ENCODE measurements at places on chromosomes 16 and 17.

GRCh38 chr16:29992344-29992967 is 3.0 kb downstream of the HIRIP3 start:
- no peak for DNase-seq

DNA sequence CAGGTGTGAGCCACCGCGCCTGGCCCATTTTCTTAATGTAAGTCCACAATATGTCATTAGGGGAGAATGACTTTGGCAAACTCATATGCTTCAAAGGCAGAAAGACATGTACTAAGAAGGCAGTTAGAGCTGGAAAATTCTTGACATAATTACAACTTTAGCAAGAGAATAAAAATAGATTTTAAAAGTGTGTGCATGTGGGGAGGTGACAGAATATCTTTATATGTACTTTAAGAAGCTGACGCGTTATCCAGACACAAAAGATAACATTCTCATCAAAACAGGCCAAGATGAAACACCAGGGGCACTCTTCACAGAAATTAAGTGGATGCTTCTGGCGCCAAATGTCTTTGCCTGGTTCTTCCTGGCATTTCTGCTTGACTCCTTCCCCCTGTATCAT is 28.2 kb downstream of the GJC1 start:
- no peak for DNase-seq

DNA sequence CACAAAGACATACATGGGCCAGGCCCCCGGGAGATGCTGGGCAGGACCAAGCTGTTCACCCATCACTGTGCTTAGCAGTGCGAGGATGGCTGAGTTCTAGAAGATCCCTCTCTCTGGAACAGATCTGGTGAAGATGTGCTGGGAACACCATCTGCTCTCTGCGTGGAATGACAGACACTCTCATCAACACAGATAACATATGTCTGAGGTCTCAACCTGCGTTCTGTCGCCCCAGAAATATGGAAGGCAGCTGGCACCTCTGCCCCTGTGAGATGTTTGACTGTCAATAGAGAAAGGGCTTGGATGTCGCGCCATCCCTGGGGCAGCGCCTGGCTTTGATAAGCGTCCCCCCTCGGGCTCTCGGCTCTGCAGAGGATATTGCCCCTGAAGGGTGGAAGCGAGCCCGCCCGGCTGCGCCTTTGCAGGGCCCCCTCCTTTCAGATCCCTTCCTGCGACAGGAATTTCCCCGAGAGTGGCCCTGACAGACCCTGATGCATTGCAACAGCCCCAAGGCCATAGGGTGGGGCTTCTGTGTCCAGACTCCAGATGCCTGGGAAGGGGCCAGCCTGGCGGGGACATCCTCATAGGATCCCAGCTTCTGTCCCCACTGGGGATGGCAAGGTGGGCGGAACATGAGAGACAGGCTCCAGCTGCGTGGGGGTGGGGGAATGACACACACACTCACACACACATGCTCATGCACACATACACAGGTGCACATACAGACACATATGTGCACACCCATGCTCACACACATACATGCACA is 86.9 kb upstream of the ZNF469 start:
- DNase-seq: no peak

DNA sequence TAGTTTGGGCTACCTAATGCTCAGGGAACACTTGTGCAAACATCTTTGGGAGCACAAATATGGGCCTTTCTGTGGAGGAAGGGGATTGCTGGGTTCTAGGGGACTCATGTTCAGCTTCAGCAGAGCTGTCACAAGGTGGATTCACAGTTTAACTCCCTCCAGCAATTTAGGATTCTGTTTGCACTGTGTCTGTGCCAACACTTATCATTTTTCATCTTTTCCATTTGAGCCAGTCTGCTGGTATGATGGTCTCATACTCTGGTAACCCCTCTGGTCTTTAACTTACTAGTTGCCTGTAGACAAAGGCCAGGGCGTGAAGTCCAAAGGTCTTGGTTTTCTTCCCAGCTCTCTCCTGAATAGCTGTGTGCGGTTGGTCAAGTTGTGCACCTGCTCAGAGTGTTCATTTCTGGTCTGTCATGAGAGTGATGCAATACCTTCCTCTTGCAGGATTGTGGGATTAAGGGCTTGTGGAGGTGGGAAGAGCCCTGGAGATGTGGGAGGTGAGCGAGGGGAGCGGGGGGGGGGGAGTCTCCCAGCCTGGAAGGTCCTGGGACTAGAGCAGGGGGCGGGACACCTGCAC is 152.6 kb downstream of the CMIP start:
- no peak for DNase-seq

DNA sequence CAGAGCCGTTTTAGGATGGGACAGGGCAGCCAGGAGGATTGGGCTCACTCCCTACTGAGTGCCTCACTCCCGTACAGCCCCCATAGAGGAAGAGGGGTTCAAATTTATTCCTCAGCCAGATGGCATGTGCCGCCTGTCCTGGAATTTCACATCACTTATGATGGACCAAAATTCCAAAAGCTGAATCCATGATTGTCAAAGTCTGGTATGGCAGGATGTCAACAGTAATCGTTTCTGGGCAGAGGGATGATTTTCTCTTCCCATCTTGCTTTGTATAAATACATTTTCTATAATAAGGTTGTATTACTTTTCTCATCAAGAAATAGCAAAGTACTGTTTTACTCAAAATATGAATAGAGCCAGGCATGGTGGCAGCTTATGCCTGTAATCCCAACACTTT is 38.7 kb upstream of the STH start:
- DNase-seq: no peak

DNA sequence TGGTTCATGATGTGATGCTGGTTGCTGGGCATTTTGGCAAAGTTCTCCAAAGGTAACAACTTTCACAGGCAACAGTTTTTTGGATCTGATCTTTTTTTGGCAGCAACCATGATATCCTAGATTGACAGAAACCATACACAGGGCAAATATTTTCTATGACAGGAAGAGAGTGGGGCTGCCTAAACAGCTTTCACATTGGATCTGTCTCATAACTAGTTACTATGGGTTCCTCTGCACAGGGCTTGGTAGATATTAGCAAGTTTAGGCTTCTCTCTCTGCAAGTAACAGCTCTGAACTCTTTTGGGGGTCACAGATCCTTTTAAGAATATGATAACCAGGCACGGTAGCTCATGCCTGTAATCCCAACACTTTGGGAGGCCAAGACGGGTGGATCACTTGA is 28.6 kb downstream of the COG4 start:
- no peak for DNase-seq

GRCh38 chr16:65124212-65124548 is 2.3 kb upstream of the CDH11 start:
- DNase-seq: no peak

GRCh38 chr16:49970797-49971431 is 54.1 kb upstream of the CNEP1R1 start:
- no peak for DNase-seq

DNA sequence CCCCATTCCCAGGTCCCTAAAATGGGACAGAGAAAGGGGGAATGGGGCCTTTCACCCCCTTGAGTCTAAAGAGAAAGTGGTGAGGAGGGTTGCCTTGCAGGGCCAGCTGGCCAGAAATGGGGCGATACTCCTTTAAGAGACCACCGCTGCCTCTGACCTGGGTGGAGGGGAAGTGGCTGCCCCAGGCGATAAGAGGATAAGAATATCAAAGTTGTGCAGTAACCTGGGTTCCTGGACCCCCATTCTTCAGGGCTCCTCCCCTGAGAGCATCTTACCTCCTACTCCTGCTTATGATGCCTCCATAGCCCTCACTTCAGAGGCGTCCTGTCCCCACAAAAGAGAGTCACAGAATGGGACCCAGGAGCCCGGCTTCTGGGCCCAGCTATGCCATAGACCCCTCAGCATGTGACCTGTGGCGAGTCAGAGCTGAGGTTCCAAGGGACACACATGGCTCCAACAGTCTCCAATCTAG is 5.2 kb upstream of the TSPOAP1 start:
- no peak for DNase-seq

DNA sequence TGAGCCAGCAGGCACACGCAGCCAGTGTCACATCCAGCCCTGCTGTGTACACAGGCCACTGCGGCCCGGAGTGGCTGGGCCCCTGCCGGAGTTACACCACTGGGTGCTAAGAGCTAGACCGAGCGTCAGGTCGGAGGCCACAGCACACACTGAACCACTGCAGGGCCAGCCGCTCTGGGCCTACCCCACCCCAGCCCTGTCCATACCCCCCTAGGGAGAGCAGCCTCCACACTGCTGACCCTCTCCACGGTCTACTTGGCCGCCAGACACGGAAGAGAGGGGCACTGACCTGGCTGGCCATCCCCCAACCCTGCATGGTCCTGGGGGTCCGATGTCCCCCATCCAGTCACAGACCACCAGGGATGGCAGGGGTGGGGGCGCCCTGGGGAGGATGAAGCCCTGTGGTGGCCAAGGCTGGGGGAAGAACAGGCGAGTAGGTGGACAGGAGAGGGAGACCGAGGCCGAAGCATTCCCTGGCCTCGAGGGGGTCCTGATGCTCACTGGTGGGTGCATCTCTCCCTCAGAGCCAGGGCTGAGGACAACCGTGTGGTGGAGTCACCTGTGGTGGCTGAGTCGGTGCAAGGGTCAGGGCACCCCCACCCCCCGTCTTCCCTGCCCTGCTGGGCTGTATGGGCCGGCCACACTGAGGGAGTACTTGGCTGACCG is 34.9 kb upstream of the ZC3H18 start:
- no peak for DNase-seq

DNA sequence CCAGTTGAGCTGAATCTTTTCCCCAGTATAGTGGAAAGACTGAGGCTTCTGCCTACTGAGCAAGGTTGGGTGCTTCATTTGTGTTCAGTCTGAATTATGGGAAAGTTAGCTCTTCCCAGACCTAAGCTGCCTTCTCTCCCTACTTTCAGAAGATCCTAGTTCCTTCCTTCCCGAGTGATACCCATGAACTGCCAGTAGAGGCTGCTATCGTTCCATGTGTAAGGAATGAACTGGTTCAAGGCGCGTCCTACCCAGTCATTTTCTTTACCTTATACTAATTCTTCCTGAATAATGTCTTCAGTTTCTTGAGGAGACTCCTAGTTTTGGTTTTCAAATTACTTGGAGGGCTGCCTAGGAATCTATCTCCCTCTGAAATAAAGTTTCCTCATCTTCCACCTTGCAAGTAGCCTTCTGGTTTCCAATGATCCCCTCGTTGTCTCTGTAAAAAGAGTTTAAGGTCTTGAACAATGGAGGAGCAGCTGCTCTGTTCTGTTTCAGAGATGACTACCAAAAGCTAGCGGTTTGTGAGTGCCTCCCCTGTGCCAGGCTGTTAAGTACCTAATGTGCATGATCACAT is 934 bp upstream of the AOC2 start:
- no peak for DNase-seq

GRCh38 chr16:70588565-70588964 is 57.8 kb upstream of the IL34 start:
- no peak for DNase-seq

GRCh38 chr16:23948949-23949411 is 113.2 kb downstream of the PRKCB start:
- DNase-seq: peak; percentile 58

GRCh38 chr16:72481419-72481818 is 309.5 kb upstream of the PMFBP1 start:
- DNase-seq: no peak

DNA sequence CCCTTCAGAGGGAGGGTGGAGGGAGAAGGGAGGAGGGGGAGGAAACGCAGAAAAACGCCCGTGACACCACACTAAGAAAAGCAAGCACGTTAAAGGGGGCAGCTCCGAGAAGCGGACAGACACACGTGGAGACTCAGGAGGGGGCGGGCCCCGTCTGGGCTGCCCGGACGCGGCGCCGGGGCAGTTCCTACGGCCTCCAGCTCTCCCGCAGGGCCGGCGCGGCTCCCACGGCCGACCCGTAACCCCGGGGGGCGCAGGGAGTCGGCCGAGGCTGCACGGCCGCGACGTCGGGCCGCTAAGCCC is 362 bp downstream of the KLHDC4 start:
- DNase-seq: peak; percentile 33

GRCh38 chr17:63082273-63082861 is 116.3 kb downstream of the TANC2 start:
- DNase-seq: no peak

GRCh38 chr16:28879261-28879840 is 1.1 kb downstream of the ATP2A1 start:
- DNase-seq: no peak

DNA sequence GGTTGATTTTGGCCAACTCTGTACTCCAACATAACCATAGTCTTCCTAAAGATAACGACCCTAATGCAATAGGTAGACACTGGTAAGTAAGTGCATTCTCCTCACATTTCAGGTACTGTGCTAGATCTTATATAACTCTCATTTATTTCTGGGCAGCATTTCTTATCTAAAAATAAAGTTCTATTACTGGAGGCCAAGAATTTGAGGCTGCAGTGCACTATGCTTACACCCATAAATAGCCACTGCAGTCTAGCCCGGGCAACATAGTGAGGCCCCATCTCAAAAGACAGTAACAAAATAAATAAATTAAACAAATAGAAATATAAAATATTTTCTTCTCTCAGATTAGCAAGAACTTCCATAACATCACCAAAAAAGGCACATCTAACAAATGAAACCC is 12.7 kb downstream of the CLEC3A start:
- DNase-seq: no peak

GRCh38 chr16:67667817-67668494 is 1.3 kb downstream of the C16orf86 start:
- DNase-seq: peak; percentile 80

- DNase-seq: peak; percentile 34
These were observed 892 bp downstream of the ABCC1 start for GRCh38 chr16:15950161-15950854.

- no peak for DNase-seq
These were observed 115.6 kb upstream of the SDK2 start for GRCh38 chr17:73759734-73760438.

- DNase-seq: peak; percentile 35
These were observed 1.4 kb upstream of the HS3ST3B1 start for GRCh38 chr17:14299280-14300141.

DNA sequence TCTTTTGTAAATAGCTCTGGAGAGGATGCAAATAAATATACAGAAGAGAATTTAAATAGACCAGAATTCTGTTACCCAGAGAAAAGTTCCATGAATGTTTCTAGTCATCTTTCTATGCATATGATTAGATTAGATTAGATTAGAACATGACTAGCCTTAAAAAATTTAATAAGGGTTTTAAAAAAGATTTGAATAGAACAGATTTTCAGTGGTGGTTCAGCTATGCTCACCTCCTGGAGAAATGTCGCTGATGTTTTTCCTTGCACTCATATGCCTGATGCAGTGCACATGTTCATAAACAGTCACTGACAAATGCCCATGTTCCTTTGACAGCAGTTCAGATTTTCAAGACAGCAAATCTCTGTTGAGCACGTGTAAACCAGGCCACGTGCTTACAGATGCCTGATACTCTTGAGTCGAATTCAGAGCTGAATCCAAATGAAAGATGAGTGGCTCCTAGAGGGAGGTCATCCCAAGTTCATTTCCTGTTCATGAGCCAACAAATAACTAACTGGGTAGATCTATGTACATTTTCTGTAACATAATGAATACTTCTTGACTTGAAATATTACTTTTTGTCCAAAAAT is 19.9 kb upstream of the RAB11FIP4 start:
- no peak for DNase-seq

- no peak for DNase-seq
These were observed 8.8 kb downstream of the TAX1BP3 start for GRCh38 chr17:3659541-3660111.
